Activated T-cell treated with anti-CD3 and anti-CD28 coated beads, Interleukin-2, amount 50 U/mL, for 4 hours (primary cell): ENCODE measurements at places on chromosomes 5 and 9.

DNA sequence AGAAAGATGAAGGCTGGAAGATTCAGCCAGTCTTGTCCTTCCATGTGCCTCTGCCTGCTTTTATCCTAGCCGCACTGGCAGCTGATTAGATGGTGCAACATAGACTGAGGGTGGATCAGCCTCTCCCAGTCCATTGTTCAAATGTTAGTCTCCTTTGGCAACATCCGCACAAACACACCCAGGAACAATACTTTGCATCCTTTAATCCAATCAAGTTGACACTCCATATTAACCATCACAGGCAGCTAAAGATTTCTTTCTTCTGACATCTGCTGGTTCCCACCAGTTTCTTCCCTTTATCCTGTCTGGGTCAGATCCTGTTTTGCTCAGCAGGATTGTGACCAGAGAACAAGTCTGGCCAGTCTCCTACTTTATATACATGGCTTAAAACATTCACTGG lies 276.5 kb upstream of the TYRP1 start:
- DNase-seq: no peak

- no peak for DNase-seq
Observed at GRCh38 chr5:128212191-128212806, 128.7 kb downstream of the SLC12A2 start.

DNA sequence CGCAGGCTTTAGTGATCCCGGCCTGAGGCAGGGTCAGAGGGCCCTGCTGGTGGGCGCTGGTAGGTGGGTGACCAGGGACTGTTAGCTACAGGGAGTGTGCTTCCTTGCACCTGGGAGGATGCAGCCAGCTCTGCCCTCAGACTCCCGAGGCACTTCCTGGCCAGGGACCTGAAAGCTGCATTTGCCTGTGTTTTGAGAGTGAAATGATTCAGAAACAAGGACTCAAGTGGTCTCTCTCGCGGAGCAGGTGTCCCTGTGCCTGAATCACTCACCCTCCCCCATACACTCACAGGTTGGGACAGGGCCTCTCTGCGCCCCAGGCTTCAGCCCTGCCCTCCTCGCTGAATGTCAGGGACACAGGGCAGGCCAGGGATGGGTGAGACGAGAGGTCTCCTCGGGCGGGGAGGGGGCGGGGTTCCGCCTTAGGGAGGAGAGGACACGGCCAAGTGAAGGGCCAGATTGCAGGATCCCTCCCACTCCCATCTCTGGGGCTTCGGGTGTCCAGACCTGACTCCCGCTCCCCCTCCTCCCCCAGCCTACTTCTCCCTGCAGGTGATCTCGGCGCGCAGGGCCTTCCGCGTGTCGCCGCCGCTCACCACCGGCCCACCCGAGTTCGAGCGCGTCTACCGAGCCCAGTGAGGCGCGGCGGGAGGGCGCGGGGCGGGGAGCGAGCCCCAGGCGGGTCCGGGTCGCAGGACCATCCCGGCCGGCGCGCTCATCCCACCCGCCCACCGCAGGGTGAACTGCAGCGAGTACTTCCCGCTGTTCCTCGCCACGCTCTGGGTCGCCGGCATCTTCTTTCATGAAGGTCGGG lies 1.5 kb downstream of the LTC4S start:
- DNase-seq: no peak

DNA sequence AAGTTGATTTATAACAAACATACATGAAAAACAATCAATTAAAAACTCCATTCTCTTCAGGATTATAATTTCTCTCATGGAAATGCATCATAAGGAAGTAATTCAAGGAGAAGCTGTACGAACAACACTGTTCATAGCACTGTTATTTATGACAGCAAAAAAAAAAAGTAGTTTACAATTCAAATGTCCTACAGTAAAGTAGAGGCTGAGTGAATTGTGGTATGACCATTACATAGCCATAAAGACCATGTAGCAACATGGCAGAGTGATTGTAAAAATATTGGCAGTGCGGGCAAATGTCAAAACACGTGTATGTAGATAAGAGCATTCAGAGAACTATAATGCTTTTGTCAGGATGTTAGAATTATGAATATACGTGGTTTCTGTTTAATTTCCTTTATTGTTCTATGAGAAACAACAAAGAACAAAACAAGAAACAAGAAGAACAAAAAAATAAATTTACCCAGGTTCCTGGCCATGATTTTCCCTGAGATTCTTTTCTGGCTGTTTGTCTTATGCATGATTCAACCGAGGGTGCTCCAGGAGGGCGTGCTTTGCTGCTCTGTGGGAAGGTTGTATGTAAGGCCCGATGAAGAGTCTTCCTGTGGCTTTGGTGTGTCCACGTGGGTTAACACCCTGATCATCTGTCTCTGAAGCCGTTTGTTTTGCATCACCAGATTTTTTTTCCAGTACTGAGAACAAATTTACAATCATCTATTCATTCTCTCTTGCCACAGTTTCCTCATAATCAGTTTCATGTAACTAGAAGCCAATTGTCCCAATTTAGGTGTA lies 28.8 kb downstream of the GCNT4 start:
- no peak for DNase-seq

DNA sequence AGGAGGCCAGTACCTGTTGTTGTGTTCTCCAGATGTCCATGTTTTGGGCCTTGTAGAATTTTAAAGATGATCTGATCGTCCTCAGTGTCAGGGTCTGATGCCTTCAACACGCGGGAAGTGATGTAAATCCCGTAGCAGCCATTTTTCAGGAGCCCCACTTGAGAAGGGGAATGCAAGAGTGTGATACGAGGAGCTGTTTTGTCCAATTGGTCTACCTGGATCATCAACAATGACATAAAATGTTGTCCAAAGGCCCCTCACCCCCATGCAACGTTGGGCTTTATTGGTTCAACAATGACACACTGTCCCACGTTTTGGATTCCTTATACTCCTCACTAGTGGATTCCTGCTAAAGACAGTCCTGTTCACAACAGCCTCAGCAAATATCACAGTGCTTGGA lies 48.1 kb upstream of the CER1 start:
- DNase-seq: no peak

- DNase-seq: no peak
Observed at GRCh38 chr5:64615895-64616294, 74.4 kb upstream of the SHISAL2B start.

DNA sequence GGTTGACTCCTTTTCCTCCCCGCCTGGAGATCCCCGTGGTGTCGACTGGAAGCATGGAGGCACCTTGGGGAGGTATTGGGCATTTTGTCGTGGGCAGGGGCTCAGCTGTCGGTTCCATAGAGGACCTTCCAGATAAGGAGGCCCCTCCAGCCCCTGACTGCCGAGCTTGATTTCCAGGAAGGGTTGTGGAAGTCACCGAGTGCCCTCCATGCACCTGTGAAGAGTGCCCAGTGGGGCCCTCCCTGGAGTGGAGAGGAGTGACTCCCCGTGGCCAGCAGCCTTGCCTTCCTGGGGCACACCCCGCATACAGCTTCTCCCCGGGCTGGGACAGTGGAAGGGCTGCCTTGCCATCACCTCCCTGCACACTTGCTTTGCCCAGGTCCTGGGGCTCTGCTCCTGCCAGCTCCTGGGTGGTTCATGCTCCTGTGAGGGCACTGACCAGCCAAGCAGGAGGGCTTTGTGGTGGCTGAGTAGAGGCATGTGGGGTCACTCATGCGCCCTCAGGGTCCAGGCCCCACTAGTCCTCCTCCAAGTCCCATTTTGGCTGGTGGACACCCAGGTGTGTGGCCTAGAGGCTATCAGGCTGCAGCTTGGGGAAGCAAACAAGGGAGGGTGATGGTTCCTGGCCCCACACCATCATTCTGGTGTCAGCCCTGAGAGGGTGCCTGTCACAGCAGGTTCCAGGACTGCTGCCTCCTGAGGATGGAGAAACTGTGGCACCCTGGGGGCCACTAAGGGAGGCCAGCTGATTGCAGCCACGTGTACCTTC lies 133.0 kb downstream of the WNK2 start:
- DNase-seq: no peak

DNA sequence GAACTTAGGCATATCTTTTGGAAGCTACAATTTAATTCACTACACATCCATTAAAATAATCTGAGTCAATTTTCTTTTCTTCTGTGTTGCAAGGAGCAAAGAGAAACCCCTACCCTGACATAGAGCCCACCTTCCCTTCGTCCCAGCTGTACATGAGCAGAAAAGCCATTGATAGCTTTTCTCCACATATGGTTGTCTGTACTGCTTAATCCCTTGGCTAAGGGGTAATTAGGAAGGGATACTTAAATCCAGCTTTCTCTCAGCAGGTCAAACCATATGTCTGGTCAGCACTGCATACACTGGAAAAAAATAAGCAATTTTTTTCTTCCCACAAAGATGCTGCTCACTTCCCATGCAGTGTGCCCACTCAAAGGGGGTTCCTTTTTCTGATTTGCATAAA lies 94.7 kb upstream of the RAD23B start:
- no peak for DNase-seq
